ENCODE measurements at places on chromosomes 6 and 20.

DNA sequence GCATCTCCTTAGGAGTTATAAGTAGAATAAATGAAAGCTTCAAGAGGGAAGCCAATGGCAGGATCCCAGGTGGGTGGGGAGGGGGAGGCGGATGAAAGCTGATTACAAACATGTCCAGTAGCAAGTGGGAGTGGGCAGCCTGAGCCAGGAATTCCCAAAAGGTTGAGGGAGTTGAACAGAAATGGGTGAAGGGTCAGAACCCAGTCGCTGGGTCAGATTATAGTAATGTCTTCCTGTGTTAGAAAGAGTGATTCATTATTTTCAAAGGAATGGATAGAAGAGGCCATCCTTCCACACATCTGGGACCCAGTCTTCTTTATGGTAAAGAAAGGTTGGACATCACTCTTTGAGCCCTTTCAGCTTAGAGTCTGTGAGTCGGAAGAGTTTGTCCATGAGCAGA is 41.0 kb upstream of the FAM50B start:
- DNase-seq: no peak

DNA sequence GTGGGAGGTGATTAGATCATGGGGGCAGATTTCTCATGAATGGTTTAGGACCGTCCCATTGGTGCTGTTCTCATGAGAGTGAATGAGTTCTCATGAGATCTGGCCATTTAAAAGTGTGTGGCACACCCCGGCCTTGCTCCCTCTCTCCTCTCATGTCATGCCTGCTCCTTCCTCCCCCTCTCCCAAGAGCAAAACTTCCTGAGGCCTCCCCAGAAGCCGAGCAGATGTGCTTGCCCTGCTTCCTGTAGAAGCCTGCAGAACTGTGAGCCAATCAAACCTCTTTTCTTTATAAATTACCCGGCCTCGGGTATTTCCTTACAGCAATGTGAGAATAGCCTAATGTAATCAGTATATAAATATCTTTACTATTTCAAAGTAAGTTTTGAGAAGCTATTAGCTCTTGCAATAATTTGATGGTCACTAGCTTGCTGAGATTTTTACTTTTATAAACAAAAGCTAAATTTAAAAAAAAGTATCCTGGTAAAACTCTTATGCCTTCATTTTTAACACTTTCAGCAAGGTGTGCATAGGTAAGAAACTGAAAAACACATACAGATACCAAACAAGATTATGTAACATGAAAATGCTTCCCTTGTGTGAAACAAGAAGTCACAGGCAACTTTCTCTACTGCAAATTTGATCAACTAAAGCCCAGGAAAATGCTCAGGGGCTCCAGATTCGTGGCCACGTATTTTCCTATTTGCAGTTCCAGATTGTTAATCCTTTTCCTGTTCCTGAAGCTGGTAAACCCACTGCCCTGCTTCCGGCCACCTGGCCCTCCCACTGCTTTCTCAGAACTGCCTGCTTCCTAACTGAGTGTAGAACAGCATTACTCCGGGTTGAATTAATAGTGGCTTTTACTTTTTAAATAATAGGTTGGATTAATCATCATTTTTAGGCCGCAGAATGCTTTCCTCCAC is 395.1 kb upstream of the CNR1 start:
- no peak for DNase-seq

DNA sequence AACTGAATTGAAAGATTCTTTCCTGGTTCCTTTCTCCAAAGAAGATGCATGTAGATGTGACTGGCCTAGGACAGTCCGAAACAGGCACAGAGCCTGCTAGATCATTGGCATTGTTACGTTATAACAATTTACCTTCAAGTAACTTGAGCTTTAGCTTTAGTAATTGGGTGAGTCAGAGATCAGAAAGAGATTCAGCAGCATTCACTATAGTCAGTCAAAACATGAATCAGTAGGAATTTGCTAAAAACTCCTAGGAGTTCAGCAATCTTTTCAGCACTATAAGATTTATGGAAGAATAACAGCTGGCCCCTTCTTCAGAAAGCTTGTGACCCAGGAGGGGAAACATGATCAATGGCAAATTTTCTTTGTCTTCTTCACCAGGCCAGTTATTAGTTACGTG is 281.7 kb upstream of the PRDM1 start:
- no peak for DNase-seq

DNA sequence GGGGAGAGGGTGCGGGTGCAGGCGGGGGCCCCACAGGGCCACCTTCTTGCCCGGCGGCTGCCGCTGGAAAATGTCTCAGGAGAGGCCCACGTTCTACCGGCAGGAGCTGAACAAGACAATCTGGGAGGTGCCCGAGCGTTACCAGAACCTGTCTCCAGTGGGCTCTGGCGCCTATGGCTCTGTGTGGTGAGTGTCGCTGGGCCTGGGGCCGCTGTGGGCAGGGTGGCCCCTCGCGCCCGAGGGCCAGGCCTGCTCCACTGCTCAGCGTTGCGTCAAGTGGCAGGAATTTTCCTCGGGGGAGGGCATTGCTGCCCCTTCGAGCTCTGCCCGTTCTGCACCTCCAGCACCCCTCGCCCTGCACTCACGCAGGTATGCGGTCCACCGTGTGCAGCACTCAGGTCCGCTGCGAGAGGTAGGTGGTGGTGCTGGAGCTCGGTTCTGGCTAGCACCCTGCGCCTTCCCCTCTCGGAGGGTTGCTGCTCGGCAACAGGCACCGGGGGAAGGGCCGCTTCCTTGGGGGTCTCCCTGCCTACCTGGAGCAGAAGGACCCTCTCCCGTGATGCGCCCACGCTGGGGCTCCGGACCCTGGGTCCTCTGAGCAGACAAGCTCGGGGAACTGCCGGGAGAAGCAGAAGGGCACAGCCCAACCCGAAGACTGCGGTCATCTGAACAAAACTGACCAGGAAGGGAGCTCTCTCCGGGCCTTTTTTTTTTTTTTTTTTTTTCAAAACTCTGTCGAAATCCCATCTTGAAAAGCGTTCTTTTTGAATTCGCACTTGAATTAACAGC is 674 bp downstream of the MAPK14 start:
- DNase-seq: peak; percentile 33

DNA sequence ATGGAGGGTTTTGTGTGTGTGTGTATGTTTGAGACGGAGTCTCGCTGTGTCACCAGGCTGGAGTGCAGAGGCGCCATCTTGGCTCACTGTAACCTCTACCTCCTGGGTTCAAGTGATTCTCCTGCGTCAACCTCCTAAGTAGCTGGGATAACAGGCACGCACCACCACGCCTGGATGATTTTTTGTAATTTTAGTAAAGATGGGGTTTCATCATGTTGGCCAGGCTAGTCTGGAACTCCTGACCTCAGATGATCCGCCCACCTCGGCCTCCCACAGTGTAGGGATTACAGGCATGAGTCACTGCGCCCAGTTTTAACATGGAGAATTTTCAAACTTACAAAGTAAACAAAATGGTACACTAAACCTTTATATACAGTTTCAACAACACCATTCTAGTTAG is 22.8 kb downstream of the AMD1 start:
- DNase-seq: no peak

DNA sequence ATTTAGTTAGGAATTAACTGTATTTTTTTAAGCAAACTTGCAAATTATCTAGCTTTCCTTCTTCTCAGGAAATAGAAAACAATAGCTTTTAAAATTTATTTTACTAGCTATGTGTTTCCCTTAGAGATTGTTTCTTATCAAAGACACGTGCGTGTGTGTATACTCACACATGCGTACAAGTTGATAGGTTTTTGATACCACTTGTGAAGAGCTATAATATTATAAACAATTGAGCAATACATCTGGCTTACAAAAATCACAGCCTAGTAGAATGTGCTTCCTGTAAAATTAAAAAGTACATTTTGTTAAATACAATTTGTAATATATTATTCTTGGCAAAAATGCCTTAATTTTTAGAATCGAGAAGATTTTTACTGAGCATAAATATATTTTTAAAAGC is 33.9 kb downstream of the COL12A1 start:
- no peak for DNase-seq

DNA sequence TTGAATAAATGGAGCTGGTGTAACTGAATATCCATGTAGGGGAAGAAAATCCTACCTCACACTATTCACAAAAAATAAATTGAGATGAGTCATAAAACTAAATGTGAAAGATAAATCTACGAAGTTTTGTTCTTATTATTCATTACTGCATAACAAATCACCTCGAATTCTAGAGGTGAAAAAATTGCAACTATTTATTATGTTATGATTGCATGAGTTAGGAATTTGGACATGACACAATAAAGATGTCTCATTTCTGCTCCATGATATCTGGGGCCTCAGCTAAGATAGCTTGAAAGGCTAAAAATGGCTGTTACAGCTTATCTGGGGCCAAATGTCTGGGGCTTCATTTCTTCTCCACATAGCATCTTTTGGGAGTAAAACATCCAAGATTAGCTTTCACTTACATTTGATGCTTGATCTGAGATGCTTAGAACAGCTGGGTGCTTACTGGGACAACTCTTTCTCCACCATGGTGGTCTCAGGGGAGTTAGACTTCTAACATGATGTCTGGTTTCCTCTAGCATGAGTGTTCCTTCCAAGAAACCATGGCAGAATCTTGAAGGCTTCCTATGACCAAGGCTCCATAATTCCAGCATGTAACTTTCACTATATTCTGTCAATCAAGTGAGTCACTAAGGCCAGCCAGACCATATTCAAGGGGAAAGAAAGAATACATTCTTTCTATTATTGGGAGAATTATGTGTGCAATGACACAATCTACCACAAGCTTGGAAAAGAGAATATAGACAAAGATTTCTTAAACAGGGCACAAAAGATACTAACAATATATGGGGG is 30.1 kb downstream of the OR2B6 start:
- no peak for DNase-seq

GRCh38 chr6:152368751-152369624 is 268.2 kb downstream of the SYNE1 start:
- no peak for DNase-seq

DNA sequence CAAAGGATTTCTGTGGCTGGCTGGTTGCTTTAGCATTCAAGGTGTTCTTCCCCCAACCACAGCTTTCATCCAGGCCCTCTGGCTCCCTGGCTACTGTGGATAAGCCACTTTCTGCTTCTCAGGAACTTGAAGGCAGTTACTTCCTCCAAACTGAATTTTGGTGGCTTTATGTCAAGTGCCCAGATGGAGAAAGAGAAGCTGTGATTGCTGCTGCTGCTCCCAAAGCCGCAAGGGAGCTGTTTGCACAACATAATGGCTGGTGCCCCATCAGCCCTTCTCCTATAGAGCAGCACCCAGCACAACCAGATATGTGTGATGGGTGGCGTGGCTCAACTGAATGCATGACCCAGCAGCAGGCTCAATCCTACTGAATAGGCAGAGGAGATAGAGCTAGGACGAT is 465.2 kb downstream of the MAFB start:
- DNase-seq: no peak

GRCh38 chr20:46156065-46156464 is 38.0 kb downstream of the CD40 start:
- no peak for DNase-seq

DNA sequence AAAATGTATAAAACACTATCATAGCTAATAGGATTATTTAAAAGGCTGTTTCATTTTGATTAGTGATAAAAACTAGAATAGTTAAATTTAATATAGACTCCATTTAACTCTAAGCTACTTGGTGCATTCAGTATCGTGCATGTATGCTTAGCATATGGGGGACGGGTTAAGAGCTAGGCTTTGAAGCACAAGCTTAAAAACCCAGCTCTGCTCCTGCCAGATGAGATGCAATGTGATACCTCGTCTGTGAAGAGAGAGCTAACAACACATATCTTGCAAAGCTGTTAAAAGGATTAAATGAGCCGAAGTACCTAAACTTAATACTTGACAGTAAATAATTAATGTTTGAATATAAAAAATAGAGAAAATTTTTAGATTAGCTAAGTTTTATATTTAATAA is 42.2 kb downstream of the DTNBP1 start:
- no peak for DNase-seq

DNA sequence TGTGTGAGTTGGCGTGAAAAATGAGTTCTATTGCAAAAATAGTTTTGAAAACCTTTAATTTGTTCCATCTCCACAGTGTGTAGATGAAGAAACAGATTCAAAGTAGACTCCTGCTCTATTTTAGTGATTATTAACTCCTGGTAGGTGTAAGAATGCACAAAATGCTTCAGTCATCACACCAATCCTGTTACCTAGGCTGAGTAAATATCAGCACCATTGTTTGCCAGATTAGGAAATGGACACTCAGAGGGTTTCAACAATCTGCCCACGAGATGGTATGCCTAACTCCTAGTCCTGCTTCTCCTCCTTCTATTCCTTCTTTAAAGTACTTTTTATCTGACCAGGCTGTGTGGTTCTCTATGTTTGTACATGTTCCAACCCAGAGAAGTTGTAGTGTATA is 108.9 kb upstream of the AHI1 start:
- no peak for DNase-seq

DNA sequence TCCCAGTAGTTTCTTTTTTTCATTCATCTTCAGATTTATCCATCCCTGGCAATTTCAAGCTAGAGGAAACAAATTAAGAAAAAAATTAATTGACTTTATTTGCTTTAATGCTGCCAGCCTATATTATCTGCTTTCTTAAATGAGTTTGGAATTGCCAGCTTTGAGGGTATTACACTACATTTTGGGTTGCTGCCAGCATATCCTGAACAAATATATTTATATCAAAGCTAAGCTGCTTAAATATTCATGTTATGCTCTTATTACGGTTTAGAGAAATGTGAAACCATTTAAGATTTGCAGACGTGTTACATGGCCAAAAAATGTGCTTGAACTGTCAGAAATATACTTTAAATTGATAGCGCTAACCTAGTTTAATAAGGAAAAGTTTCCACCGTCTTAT is 59.7 kb downstream of the GRIK2 start:
- DNase-seq: no peak

GRCh38 chr6:61887423-61887822 is 398.6 kb downstream of the KHDRBS2 start:
- no peak for DNase-seq

DNA sequence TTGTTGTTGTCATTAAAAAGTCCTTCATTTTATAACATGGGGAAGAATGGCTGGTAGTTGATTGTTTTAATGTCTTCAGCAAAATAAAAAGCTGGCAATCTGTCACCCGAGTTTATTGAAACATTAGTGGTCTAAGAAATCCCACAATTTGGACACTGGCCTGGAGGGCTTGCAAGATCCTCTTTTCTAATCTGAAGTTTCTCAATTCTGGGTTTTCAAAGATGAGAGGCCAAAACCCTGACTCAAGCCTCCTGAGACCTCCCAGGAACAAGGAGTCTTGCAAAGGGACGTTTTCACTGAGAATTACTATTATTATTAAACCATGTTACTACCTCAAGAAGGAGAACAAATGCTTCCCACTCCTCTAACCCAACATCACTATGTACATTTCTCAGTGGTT is 19.5 kb downstream of the MAP1LC3A start:
- DNase-seq: no peak

GRCh38 chr20:19380211-19380610 is 167.8 kb downstream of the SLC24A3 start:
- no peak for DNase-seq

GRCh38 chr6:57324538-57324937 is 7.1 kb downstream of the PRIM2 start:
- DNase-seq: peak; percentile 42
